ENCODE measurements at places on chromosomes 1 and 21. TPM values are rescaled to one million over a fixed set of nuclear protein-coding genes. Genes with fewer than 3 reads are reported as not detected.
A peak's percentile ranks its signal among the peaks of the same experiment; 100 is the strongest.

DNAJC16 gene
- 11.9 TPM for total RNA-seq

CLDN8 gene
- total RNA-seq = not detected

TEKT2 gene
- not detected for total RNA-seq

PHGDH gene
- total RNA-seq = 39.6 TPM

RPE65 gene
- not detected for total RNA-seq

CASQ1 gene
- total RNA-seq = 85.8 TPM

RNF186 gene
- total RNA-seq = not detected

WDR64 gene
- not detected for total RNA-seq

PCAT6 gene
- total RNA-seq = not detected

GRCh38 chr1:170789063-170789462, 125.1 kb downstream of the PRRX1 start:
- DNase-seq = no peak

DNA sequence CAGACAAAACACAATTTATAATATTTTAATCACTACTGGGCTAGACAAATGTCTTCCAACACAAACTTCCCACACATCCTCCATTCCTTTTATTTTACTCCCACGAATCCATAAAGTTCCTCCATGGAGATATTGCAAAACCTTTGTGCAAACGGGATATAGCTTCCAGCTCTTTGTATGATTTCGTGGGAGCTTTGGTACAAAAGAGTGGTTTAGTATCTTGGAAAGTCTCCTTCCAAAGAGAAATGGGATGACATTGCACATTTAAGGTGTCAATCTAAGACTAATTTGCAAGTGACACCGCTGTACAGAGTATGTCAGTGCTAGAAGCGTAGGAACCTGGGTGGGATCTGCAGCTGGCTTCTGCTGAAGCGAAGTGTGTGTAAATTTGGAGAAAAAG, 455.2 kb upstream of the RUNX1 start:
- no peak for DNase-seq

GRCh38 chr1:90414201-90414600, 302.9 kb downstream of the BARHL2 start:
- DNase-seq = no peak

GRCh38 chr1:244968471-244968871, 104.1 kb upstream of the HNRNPU start:
- DNase-seq = no peak

GRCh38 chr1:33914531-33914930, 50.7 kb downstream of the HMGB4 start:
- no peak for DNase-seq

GRCh38 chr1:18352636-18353265, 128.0 kb upstream of the KLHDC7A start:
- DNase-seq = no peak

- DNase-seq = no peak
These were observed 34.7 kb downstream of the SH3BP5L start for GRCh38 chr1:248791010-248791409.

GRCh38 chr1:226644541-226645176, 94.4 kb downstream of the ITPKB start:
- DNase-seq = peak; percentile 29

DNA sequence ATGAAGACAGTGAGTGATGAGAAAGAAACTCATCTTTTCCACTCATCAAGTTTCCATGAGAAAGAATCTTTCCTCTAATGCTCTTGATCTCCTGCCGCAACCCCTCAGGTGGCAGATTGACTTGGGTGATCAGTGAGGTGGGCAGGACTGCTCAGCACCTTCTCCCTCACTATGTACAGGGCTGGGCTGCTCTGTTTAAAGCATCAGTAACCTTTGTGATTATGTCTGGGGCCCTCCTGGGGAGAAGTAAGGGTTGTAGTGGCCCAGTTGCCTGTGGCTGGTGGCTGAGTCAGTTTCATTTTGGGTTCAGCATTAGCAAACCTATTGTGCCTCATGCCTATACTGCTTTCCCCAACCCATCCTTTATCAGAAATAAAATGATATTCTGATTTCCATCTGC, 366.0 kb downstream of the TTLL7 start:
- no peak for DNase-seq

- DNase-seq = no peak
These were observed 376.3 kb downstream of the AMY1C start for GRCh38 chr1:104125970-104126369.

DNA sequence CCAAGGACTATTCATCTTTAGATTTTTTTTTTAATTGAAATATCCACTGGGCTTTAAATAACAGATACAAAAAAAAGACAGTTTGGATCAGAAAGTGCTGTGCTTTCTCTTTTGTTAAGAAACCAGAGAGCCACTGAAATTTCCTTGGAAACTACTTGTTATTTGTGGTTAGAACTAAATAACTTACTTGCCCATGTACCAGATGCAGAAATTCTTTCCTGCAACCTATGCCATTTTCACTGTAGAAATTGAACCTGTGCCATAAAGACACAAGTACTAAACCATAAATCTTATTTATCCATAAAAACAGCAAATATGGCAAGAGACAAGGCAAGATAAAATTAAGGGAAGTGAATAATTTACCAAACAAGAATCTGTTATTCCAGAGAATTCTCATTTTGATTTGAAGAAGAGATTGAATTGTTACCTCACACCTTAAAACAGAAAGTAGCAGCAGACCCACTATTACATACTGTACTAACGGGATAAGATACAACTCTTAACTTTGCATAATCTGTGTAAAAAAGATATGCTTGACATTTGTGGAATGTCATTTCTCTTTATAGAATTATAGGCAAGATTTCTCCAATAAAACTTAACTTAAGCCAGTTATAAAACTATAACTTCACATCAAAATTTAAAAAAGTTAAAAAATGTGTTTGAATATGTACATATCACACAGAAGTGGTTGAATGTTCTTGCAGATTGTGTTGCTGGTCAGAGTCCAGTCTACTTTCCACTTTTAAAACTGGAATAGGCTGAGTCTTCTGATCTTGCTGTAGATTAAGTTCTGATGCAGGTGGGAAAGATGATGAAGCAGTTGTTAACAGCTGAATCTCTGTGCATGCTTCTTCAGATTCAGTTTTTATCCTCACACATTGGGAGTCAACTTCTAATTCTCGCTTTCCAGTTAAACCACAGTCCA, 6.3 kb upstream of the PHTF1 start:
- DNase-seq = no peak

- no peak for DNase-seq
These were observed 156.3 kb upstream of the C1orf174 start for GRCh38 chr1:4056422-4056821.
